ENCODE measurements at places on chromosomes 5 and 9.

- DNase-seq, result no peak
Observed at GRCh38 chr9:97473717-97474116, 27.7 kb upstream of the TMOD1 start.

- peak; percentile 28 for DNase-seq
Observed at GRCh38 chr9:110928599-110928998, 109.7 kb downstream of the LPAR1 start.

- DNase-seq, result peak; percentile 58
Observed at GRCh38 chr5:73266925-73267765, 94.2 kb downstream of the TMEM174 start.

DNA sequence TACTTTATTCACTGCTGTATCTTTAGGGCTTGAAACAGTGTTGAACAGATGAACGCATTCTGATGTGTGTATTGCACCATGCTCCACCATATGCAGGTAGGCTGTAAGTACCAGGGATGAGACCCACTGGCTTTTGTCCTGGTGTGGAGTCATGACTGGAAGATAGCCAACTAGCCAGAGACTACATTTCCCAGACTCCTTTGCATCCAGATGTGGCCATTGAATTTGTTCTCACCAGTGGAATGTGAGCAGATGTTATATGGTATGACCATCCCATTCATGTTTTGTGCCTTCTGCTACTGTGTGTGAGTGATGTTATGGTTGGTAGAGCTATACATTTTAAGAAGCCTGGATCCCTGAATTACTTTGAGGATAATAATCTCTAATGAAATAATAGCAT, 7.4 kb upstream of the FBXL7 start:
- DNase-seq, result no peak

- DNase-seq, result peak; percentile 40
Observed at GRCh38 chr5:137096149-137097103, 402.7 kb downstream of the SPOCK1 start.

DNA sequence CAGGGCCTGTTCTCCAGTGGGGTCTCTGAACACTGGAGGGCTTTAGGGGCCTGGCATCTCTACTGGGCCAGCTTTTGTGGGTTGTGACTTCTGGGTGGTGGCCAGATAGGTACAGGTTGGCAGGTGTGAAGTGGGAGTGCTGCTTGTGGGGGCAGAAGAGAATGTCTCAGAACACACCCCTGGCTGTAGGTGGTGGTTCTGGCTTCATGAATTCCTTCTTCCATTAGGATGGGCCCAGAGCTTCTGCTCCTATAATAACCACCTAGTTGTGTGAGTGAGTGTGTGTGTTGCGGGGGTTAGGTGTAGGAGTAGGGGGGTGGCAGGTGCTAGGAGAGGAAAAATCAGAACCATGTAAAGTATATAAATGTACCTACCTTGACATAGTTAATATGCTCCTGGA, 1.6 kb downstream of the PDZD2 start:
- no peak for DNase-seq

GRCh38 chr9:114387680-114388356, at the start of gene AKNA:
TSS of gene AKNA (minus strand) at chr9:114387982. CDS start at chr9:114381333, 6,649 bp downstream.
- DNase-seq, result peak; percentile 88

DNA sequence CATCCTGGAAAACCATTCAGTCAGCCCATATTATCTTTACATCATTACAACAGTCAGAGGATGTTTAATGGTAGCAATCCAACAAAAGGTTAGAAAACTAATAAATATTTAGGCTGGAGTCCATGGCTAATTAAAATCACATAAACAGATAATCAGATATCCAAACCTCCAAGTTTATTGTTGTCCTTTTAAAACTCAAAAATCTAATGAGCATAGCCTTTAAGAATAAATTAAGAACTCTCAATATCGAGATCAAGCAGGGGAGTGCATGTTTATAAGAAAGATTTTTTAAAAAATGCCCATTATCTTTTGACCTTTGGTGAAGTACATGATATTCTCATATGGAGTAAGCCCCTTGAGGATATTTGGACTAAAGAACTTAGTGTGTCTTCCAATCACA, 842.9 kb upstream of the SEMA6A start:
- no peak for DNase-seq

- DNase-seq, result no peak
Observed at GRCh38 chr5:122730037-122730436, 44.8 kb upstream of the SNX2 start.

DNA sequence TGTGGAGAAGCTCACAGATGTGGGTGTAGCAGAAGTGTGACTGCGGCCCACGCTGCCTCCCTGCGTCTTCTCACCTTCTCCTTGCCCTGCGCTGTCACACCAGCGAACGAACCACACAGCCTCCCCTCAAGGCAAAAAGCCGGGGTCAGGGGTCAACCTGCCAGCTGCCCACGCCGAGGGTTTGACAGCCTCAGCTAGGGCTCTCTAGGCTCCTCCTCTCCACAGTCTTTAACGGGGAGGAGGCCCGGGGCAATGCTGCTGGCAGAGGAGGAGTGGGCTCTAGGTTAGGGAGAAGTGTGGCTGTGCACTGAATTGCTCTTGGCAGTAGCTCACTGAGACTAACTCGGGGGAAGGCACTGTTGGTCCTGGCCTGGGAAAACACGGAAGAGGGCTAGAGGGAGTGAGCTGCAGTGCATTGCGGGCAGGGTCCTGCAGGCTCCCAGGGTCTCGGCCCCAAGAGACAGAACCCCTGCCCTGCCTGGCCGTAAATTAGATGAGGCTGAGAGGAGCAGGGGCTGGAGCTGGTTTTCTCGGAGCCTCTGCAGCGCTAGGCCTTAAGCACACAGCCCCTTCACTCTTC, 4.2 kb upstream of the TRIM52 start:
- no peak for DNase-seq

- DNase-seq, result peak; percentile 1
Observed at GRCh38 chr5:27472000-27472763, 433.8 kb upstream of the CDH9 start.

DNA sequence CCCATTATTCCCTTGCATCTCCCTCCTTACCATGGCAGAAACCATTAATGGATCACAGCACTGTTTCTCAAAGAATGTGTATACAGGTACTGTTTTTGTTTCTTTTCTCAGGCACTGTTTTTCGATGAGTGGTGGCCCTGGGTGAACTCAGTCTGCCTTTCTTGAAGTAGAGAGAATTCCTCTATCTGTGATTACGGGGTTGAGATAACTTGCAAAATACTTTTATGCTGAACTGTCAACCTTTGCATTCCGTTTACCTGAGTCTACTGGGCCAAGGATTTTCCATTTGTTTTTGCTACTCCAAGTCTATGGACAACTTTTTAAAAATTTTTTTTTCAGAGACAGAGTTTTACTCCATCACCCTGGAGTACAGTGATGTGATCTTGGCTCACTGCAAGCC, 82.7 kb upstream of the CLINT1 start:
- DNase-seq, result no peak

DNA sequence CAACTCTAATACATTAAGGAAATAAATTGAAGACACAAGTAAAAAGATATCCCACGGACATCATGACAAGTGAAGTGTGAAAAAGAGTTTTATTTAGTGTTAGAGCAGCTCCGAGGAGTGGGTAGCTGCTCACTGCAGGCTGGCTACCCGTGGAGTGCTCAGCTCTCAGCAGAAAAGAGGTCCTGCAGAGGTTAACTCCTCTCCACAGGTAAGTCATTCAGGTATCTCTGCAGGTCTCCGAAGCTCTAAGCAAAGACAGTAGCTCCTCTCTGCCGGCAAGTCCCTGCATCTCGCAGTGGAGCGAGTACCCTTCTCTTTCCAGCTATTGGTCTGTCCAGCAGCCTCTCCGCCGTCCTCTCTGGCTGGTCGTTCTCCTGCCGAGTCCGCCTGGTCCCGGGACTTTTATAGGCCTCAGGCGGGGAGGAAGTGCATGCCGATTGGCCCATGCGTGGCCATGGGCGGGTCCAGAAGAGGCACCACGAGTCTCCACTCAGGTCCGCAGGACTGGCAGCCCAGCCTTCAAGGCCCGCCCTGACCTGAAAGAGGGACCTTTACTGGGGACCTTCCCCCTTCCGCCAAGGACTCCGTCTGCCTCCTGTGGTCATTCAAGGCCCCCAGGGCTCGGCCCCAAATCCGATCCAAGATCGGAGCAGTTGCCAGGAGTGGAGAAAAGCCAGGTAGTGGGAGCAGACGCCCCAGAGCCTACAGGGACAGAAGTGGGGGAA, 29.9 kb downstream of the BTNL9 start:
- no peak for DNase-seq

GRCh38 chr9:73237140-73237539, 85.5 kb downstream of the ANXA1 start:
- DNase-seq, result no peak

DNA sequence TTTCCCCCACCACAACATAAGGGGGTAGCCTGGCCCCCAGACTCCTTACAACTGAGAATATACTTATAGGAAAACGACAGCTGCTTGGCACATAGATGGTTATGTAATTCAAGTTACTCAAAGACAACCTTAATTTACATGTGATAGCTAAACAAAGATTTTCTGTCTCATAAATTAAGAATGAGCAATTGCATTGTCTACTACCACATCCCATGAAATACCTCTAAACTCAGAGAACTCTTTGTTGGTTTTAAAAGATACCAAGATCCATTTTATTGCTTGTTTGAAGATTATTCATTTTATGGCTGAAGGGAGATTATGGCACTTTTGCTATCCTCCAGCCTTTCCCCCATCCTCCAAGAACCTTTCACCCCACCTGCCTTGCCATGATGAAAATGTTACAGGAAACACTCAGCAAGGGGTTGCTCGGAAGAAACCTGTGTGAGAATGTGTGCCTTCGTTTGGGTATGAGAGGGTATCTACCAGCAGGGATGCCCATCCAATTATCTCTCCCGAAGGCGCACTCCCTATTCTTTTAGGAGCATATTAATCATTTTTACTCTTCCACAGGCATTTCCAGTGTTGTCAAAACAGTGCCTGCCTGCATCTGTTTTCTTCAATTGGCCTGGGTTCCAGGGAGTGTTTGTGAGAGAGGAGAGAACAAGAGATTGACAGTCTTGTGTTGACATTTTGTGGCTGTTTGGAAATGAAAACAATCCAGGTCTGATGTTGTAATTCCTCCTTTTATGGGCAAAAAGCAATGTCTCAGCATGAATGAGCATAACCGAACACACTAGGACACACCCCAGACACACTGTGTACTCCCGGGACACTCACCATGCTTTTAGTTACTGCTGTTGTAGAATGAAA, 208.0 kb upstream of the ANKRD55 start:
- peak; percentile 92 for DNase-seq

GRCh38 chr5:106241409-106241808, 1429.3 kb downstream of the EFNA5 start:
- DNase-seq, result peak; percentile 3

DNA sequence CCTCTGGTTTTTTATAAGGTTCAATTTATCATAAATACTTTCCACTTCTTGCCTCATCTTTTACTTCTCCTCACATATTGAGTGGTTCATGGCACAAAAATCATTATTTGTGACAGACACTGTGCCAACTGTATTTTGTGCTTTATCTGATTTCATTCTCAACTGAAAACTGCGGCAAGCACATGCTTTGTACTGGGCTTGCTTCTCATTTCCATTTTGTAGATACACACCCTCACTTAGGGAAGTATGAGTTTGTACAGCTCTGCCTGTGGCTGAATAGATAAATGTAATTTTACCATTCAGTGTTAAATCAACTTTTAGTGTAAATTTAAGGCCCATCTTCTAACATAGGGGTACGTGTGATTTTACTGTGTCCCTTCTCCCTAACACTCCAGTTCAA, 83.6 kb downstream of the ANXA2R start:
- DNase-seq, result no peak

DNA sequence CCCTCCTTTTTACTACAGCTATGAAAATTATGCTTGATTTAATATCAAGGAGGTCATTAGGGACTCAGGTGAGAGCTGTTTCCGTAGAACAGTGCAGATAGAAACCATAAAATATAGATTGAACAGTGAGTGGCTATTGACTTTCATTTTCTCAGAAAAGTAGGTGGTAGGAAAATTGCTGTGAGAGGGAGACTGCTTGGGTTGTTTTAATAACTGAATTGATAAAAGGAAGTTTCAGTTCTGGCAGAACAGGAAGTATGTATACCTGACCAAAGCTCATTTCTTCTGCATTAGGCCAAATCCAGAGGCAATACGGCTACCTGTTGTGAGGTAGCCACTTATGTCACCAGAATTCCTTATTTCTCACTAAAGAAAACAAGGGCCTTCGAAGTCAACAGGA, 761.7 kb upstream of the ARRDC3 start:
- no peak for DNase-seq

DNA sequence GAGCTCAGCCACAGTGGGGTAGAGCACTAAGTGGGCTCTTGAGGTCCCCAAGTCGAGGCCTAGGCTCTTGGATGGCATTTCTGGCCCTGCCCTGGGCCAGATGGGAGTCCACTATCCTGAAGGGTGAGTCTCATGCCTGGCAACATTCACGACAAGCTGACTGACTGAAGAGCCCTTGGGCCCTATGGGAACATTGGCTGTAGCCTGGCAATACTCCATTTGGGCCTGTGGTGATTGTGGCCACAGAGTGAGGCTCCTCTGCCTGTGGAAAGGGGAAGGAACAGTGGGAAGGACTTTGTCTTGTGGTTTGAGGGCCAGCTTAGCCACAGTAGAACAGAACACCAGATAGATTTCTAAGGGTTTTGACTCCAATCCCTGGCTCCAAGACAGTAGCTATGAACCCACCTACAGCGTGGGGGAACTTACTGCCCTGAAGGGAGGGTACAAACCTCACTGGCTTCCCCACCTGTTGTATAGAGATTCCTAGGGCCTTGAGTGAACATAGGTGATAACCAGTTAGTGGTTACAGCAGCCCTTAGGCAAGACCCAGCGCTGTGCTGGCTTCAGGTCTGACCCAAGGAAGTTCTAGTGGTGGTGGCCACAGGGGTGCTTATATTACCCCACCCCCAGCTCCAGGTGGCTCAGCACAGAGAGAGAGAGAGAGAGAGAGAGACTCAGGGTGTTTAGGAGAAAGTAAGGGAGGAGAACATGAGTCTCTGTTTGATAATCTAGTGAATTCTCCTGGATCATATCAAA, 72.4 kb downstream of the KIAA0825 start:
- peak; percentile 21 for DNase-seq

- DNase-seq, result no peak
Observed at GRCh38 chr5:128708841-128709240, 170.8 kb upstream of the FBN2 start.

- no peak for DNase-seq
Observed at GRCh38 chr5:81286059-81286617, 15.2 kb upstream of the ZCCHC9 start.

GRCh38 chr5:131272724-131273123, 8.9 kb downstream of the CDC42SE2 start:
- DNase-seq, result no peak

DNA sequence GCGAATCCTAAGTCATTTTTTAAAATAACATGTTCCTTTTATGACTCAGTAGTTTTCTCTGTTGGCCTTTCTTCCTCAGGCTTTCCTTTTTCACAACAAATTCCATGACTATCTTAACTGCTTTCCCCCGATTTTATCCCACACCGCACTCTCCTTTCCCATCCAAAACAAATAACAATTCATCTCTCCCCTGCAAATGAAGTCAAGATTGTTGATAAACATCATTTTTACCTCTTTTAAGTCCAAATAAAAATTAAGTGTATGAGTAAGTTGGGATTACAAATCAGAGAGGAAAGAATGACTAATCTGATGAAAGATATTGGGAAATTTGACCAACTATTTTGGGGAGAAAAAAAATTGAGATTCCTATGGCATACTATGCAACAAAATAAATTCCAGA, 47.3 kb downstream of the SEC61B start:
- peak; percentile 56 for DNase-seq

All from astrocyte of the hippocampus (primary cell).